Cardiac muscle cell (in vitro differentiated cells and primary cell): ENCODE measurements at places on chromosomes 4 and X.
A peak's percentile ranks its signal among the peaks of the same experiment; 100 is the strongest.

- no peak for DNase-seq
Observed at GRCh38 chr4:94372228-94372978, 29.8 kb upstream of the HPGDS start.

- no peak for DNase-seq
Observed at GRCh38 chr4:146176891-146177290, 1.4 kb downstream of the LSM6 start.

GRCh38 chr4:90841676-90842075 is 714.5 kb downstream of the CCSER1 start:
- DNase-seq: no peak

DNA sequence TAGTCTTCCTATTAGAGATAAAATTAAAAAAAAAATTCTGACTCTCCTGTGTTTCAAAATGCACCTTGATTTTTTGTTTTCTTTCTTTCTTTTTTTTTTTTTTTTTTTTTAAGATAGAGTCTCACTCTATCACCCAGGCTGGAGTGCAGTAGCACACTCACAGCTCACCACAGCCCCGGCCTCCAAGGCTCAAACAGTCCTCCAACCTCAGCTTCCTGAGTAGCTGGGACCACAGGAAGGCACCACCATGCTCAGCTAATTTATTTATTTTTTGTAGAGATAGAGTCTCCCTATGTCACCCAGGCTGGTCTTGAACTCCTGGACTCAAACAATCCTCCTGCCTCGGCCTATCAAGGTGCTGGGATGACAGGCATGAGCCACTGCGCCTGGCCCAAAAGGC is 41.1 kb upstream of the TMEM184C start:
- no peak for DNase-seq

- no peak for DNase-seq
Observed at GRCh38 chrX:152896450-152896849, 1.4 kb upstream of the ZNF185 start.

DNA sequence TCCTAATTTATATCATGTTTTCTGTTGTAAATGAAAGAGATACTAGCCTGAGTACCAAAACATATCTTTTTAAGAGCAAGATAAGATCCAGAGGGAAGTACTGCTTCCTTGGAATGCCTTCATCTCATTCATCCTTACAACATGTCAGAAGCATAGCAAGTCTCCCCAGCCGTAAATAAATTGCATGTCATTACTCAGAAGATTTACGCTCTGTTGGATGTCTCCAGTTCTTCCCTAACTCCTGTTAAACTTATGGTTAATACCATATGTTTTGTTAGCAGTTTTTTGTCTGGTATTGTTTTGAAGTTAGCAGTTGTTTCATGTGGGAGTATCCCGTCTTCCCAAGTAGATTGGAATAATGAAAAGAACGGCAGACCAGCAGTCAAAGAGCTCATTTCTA is 7.5 kb upstream of the GPC3 start:
- DNase-seq: no peak

DNA sequence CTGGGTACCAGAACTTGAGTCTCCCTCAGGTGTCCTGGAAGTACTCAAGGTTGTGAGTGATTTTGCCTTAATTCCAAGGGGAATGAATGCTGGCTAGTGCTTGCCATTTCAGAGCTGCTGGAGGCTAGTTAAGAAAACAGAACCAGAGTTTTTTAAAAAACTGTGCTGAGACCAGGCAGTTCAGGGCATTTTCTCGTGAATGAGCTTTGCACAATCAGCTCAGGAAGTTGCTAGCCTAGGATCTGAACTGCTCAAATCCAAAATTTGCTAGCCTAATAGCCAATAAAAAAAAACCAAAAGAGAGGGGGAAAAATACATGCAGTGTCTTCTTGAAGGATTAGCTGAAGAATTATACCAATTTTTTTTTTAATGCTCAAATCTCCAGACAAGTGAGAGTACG is 292.7 kb downstream of the FBXW7 start:
- no peak for DNase-seq

DNA sequence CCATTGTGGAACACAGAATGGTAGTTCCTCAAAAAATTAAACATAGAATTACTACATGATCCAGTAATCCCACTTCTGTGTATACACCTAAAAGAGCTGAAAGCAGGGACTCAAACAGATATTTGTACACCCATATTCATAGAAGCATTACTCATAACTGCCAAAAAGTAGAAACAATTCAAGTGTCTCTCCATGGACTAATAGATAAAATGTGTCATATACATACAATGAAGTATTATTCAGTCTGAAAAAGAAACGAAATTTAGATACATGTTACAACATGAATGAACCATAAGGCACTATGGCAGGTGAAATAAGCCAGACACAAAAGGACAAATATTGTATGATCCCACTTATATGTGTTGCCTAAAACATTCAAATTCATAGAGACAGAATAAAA is 145.1 kb downstream of the ANTXR2 start:
- DNase-seq: no peak

DNA sequence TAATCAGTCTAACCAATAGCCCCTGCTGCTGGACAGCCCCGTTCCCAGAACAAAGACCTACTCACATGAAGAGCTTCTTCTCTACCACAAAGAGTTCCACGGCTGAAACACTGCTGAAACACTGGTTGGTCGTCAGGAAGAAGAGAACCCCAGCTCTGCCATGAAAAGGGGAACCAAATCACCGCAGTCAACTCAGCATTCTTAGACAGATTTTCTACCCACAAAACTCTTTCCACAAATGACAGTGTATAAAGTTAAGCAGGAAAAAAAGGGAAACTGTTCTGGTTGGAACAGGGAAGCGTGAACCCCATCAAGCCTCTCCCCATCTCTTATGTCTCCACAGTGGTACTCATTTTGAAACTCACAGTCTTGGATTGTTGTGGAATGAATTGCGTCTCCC is 57.3 kb downstream of the ABCG2 start:
- no peak for DNase-seq

DNA sequence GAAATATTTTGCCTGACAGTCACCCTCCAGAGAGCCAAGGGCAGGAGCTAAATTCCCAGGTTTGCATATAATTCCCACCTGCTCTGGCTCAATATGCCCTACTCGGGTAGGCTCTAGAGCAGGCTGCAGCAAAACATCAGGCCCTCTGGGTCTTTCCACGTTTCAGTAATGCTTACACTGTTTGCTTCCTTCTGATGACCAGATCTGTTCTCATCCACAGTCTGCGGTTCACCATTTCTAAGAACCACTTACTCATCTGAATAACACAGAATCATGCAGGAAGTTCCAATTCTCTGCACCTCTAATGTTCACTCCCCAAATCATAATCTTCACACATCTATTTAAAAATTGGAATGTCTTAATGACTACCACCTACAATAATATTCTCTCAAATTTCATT is 141.4 kb downstream of the PPP3CA start:
- DNase-seq: peak; percentile 49

GRCh38 chrX:19899217-19899788 is 11.9 kb upstream of the SH3KBP1 start:
- DNase-seq: peak; percentile 2

GRCh38 chr4:113293043-113293560 is 243.6 kb downstream of the ANK2 start:
- DNase-seq: peak; percentile 67

GRCh38 chr4:57736781-57737180 is 626.6 kb upstream of the IGFBP7 start:
- DNase-seq: no peak

GRCh38 chrX:119218198-119218597 is 17.9 kb upstream of the PGRMC1 start:
- DNase-seq: peak; percentile 22

GRCh38 chr4:107654694-107655093 is 65.3 kb downstream of the PAPSS1 start:
- no peak for DNase-seq

GRCh38 chr4:99403380-99404184 is 31.6 kb downstream of the ADH7 start:
- peak; percentile 50 for DNase-seq

- no peak for DNase-seq
Observed at GRCh38 chr4:23967281-23967680, 77.4 kb upstream of the PPARGC1A start.

GRCh38 chrX:132968296-132968949 is 10.0 kb upstream of the HS6ST2 start:
- DNase-seq: no peak
